ENCODE measurements at places on chromosomes 3 and 15. TPM values are rescaled to one million over a fixed set of nuclear protein-coding genes. Genes with fewer than 3 reads are reported as not detected.

The LDHAL6B gene
- not detected for total RNA-seq

The ACAD11 gene
- total RNA-seq, result 8.0 TPM

The PLA2G4D gene
- not detected for total RNA-seq

The MLH1 gene
- 30.1 TPM for total RNA-seq

The RNU5B-1 gene
- total RNA-seq, result not detected

The SCG3 gene
- 0.06 TPM for total RNA-seq

The ZNF197 gene
- 2.5 TPM for total RNA-seq

The TTLL13 gene
- 0.14 TPM for total RNA-seq

The ST6GAL1 gene
- total RNA-seq, result 3.9 TPM

The POLR2M gene
- 56.8 TPM for total RNA-seq

The PATL2 gene
- 0.16 TPM for total RNA-seq

The FAM81A gene
- total RNA-seq, result 10.7 TPM

The PRR23B gene
- total RNA-seq, result not detected

The ARNT2 gene
- total RNA-seq, result 16.5 TPM

The AMOTL2 gene
- 52.5 TPM for total RNA-seq

The LINGO1 gene
- total RNA-seq, result 10.5 TPM

The LMAN1L gene
- not detected for total RNA-seq
